ENCODE measurements at places on chromosomes 3 and 15.
A peak's percentile ranks its signal among the peaks of the same experiment; 100 is the strongest.

DNA sequence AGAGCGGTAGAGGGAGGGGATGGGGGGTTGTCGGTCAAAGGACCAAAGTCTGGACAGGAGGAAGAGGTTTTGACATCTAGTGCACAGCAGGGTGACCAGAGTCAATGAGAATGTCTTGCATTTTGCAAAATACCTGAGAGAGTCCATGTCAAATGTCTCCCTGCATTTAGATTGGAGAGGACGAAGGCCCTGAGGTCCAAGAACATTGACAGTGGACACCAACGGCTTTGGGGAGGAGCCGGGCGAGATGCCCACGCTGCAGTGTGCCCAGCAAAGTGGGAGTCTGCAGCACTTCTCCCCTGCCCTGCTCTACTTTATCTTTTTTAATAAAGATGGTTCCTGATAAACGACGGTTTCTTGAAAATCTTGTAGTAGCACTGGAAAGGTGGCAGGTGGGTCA lies 67.4 kb upstream of the TAMM41 start:
- no peak for DNase-seq

- DNase-seq: no peak
These were observed 20.5 kb upstream of the SELENOT start for GRCh38 chr3:150582620-150583019.

- DNase-seq: no peak
These were observed 26.6 kb downstream of the RFT1 start for GRCh38 chr3:53103397-53104296.

DNA sequence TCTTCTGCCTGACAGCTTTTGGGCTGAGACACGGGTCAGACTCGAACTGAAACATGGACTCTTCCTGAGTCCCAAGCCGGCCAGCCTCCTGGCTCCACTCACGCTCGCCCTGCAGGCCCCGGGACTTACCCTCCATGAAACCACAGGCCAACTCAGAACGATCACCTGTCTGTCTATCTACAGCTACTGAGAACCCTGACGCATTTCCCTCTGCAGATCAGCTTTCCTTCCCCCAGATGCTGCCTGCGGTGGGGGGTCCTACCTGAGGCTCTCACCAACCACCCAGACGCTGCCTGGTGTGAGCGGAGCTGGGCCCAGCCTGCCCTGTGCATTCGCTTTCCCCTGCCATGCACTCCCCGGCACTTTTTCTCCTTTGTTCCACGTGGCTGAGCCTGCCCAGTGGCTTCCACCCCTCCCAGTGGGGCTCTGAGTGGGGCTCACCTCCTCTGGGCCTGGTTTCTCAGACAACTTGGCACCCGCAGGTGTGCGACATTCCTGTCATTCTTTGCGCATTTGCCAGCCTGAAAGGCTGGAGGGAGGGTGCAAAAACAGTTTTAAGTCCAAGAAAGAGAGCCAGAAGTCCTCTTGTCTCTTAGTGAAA lies 60.2 kb downstream of the PLXNA1 start:
- no peak for DNase-seq

DNA sequence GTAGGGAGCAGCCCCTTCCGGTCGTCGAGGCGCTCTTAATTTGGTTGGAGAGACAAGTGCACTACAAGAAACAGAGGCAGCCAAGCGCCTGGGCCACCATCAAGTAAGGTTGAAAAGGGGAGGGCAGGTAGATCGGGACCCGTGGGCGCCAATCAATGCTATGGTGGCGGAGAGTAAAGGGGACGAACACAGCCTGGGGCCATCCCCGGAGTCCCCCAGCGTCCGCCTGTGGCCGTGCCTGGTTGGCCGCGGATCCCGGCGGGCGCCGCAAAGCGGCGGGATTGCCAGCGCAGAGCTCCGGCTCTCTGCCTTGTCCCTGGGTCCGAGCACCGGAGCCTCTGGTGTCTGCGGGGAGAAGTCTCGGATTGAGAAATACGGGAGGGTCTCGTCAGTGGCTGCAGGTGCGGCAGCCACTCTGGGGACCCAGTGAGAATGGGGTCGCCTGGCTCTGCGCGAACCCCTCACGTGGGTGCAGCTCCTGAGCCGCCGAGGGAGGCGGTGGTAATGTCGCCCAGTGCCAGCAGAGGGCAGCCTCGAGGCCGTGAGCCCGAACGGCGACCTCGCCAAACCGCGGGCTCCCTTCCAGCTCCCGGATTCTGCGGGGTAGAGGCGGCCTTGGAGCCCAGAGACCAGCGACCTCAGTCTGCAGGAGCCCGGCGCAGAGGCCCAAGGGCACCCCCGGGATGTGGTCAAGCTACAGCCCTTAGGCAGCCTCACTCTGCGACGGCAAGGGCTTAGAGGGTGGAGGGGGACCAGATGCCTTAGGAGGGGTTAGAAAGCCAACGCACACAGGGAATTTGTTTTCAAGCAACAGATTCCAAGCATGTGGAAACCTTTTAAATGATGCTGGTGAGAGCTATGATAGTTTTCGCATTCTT lies 10.8 kb downstream of the FOXL2 start:
- peak; percentile 48 for DNase-seq

DNA sequence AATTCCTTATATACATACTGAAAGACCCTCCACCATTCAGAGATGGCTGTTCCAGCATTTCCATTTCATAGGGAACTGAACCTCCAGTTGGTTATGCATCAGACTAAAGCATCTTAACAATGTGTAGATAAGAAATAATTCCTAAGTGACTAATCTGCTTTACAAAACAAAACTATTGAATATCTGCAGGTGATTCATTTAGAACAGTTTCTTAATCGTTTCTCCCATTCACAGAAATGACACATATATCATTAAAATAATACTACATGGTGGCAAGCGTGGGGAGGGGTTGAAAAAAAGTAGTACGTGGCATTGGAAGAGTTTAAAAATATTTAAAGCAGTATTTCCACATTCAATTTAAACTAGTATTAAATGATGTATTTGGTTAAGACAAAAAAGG lies 19.5 kb downstream of the COPS2 start:
- DNase-seq: peak; percentile 74

DNA sequence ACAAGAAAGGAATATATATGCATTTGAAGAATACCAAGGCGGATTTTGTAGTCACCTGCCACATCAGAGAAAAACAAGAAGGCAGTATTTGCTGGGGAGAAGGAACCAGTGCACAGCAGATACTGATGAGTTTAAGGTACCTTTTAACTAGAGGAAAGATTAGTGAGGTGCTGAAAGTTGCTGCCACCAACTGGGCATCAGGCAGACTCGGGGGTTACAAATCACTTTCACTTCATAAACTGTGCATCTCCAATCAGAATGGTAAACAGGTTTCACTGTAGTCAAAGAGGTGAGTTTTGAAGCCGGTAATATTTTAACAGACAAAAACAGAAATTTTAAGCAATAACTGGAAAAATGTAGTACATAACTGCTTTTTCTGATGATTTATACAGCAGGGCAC lies 4.1 kb downstream of the FBN1 start:
- peak; percentile 65 for DNase-seq

- DNase-seq: no peak
These were observed 37.0 kb downstream of the PARP16 start for GRCh38 chr15:65249641-65250040.

- no peak for DNase-seq
These were observed 32.3 kb downstream of the PSTPIP1 start for GRCh38 chr15:77027111-77027696.

DNA sequence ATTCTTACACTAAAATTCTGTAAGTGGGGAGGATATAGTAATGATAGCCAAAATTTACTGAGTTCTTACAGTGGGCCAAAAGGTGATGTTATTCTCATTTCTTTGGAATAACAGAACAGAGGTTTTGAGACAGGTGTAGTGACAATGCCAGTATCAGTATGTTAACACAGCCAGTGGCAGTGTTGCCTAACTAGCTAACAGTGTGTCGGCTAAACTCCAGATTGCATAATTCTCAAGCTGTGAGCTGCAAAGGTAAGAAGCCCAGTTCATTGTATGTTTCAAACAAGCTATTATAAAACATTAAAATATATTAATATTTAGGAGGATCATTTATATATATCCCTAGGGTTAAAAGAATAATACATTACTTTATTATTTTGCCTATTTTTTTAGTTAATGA lies 920 bp downstream of the SLC15A2 start:
- DNase-seq: no peak
